ENCODE measurements at places on chromosomes 3 and 15.

DNA sequence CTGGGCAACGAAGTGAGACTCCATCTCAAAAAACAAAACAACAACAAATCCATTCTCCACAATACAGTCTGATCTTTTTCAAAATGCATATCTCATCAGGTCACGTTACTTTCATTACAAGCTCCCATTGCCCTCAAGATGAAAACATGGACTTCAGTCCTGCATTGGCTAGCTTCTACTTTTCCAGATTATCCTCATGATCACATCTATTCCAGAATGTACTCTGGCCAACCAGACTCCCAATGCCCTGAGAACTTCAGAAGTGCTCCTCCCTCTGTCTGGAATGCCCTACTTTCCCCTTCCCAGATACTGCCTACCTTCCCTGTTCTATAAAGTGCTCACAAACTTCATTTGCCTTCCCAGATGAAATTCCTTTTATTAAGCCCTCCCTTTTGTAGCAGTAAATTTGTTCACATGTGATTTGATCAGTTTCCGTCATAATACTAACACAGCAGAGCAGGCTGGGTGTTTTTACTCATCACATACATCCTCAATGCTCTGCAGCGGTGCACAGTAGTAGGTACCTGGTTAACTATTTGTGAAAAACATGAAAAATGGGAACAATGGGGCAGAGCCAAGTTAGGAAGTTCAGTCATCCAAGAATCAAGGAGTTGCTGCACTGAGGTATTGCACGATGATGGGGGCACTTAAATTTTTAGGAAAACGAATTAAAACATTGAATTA is 5.3 kb downstream of the RPL22L1 start:
- DNase-seq: no peak

DNA sequence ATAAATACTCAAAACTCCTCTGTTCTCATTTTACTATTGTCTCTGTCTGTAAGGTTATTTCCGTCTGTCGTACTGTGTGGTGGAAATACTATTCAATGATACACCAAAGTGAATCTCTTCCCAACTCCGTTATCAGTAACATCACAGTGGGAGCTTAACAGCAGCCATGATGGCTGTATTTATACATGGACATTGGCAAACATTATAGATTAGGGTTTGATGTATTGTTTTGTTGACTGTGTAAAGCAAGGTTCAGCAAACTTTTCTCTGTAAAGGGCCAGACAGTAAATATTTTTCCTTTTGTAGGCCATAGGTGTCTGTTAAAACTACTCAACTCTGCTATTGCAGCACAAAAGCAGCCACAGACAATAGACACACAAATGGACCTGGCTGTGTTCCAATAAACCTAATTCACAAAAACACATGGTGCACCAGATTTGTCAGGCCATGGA is 23.2 kb downstream of the LIPC start:
- no peak for DNase-seq

GRCh38 chr3:16707260-16707659 is 102.0 kb upstream of the DAZL start:
- no peak for DNase-seq

- DNase-seq: no peak
Observed at GRCh38 chr3:24639481-24640329, 145.1 kb upstream of the THRB start.

DNA sequence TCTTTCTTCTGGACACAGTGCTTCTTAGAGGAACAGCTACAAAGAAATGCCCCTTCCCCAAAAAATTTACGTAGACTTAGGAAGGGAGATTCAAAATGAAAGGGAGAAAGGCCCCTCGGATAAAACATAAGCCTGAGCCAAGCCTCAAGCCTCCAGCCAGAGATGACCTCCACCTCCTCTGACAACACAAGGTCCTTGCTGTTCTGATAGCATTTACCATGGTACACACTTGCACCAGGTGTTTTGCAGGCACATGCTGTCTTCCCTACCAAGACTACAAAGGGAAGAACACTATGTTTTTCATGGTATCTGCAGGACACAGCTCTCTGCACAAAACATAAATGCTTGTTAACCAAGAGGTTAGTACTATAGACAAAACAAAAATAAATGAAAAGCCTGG is 27.8 kb downstream of the RYK start:
- no peak for DNase-seq

DNA sequence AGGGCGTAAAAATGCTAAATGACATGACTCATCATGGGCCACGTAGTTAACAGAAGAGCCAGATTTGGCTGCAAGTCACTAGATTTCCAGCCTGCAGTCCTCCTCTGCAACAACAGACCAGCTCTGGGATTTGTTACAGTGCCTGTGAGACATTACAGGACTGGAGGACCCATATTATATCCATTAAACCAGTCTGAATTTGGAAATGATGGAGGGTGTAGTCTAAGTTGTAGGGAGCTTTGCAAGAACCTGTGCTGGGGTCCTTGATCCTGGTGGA is 10.8 kb downstream of the ZNF774 start:
- peak; percentile 8 for DNase-seq

DNA sequence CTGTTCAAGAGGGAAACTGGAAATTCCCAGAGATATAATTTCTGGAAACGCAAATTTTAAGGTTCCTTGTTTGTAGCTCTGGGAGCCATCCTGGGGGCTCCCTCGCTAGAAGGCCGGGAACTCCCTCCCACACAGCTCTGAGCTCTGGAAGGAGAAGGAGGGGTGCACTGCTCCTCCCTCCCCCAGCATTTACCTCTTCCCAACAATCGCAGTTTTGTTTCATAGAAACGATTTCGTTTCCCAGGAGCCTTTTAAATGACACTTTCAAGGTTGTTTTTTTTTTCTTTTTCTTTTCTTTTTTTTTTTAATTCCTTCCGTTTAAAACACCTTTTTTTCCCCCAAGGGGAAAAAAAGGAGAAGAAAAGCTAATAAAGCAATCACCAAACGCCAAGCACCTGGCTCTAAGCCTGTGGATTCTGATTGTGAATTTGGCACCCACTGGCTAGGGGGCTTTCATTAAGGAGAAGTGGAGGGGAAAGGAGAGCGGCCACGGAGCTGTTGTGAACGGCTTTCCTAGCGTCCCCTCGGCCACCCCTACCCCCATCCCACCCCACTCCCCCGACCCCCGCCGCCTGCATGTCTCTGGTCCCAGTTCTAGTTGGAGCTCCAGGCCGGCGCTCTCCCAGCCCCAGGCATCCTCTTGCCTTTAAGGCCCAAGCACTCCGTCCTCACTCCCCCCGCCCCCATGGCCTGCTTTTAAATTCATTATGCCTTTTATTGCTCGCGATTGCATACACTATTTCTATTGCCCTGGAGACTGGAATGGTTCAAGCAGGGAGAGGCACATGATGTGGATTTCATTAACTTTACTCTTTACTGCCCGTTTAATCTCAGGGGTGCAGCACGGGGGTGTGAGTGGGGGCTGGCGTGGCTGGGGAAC is 13.6 kb upstream of the CCDC33 start:
- no peak for DNase-seq

GRCh38 chr15:71789616-71790015 is 20.7 kb upstream of the NR2E3 start:
- no peak for DNase-seq

DNA sequence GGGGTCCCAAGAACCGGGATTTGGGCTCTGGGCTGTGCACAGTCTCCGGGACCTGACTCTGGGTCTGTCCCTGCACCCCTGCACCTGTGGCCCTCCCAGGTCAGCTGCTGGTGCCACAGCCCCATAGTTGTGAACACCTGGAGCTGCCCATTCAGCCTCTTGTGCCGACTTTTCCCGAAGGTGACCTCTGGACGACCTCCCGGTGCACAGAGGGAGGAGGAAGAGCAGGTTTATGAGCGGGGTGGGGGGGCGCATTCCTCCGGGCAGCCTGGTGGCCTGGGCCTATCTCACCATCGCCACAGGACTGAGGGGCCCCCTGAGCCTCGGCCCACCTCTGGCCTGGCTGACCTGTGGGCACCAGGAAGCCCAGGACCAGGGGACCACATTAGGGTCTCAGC is 45.3 kb downstream of the DNAJB8 start:
- DNase-seq: no peak

DNA sequence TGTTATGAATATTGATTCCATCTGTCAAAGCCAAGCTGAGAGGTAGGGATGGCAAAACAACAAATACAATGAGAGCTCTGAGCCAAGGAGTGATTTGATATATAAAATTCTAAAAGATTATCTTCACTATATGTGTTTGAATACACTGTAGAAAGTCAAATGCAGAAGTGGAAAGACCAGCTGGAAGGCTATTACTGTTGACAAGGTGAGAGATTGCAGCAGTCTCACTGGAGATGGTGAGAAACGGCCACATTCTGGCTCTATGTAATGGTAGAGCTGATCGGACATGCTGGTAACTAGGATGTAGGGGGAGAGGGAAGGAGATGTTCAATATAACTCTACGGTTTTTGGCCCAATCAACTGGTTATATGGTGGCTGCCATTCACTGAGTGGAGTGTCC is 434.2 kb upstream of the SUCLG2 start:
- DNase-seq: no peak

GRCh38 chr3:69983546-69984265 is 15.8 kb upstream of the SAMMSON start:
- DNase-seq: no peak

DNA sequence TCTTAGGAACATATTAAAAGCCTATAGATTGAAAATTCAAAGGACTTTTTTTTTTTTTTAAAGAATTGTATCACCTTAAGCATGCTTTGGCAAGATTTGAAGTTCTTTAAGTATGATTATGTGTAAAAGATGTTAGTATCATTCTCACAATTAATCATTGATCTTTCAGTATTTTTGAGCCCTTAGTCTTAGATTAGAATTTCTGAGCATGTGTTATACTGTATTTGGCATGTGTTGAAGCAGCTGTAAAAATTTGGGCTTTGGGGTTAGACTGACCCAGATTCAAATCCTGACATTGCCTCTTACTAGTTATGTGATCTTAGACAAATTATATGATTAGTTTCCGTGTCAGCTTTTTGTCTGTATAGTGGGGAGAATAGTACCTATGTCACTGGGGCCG is 6.3 kb downstream of the OXSR1 start:
- DNase-seq: no peak

DNA sequence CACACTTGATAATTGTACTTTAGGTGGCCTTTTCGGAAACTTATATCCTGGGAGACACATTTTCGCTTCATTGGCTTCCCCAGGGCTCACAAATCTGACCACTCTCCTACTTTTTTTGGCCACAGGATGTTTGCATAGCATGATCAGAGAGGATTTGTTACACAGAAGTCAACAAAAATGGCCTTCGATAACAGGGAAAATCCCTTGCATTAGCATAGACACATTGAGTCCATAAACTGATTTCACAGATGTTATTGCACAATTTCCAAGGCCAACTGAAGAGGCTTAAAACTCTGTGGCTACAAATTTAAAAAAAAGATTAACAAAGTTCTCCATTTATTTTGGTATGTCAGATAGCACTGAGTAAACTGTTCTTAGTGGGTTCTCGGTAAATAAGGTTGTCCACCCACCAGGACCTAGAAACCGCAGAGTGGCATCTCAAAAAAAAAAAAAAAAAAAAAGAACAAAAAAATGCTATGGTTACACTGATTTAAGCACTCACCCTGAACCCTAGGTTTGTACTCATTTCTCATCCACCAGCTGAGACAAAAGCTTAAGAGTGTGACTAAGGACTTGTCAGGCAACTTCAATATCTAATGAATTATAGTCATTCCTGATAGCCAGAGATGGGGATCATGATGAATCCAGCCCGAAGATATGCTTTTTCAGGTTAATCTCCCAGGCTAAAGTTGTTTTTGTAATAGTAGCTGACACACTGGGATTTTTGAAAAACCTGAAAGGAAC is 188.9 kb upstream of the SYNPR start:
- DNase-seq: no peak

DNA sequence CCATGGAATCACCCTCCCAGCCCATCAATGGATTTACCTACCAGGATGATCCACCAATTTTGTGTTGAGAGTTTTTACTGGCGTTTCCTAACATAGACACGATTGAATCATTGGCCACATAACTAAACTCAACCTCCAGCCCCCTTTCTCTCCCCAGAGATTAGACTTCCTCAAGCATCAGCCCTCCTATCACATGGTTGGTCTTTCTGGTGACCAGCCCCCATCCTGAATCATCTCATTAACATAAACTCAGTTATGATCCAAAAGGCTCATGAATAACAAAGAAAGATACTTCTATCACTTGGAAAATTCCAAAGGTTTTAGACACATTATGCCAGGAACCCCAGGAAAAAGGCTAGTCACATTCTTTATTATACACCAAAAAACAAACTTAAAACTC is 21.2 kb downstream of the PRKAR2A start:
- no peak for DNase-seq

DNA sequence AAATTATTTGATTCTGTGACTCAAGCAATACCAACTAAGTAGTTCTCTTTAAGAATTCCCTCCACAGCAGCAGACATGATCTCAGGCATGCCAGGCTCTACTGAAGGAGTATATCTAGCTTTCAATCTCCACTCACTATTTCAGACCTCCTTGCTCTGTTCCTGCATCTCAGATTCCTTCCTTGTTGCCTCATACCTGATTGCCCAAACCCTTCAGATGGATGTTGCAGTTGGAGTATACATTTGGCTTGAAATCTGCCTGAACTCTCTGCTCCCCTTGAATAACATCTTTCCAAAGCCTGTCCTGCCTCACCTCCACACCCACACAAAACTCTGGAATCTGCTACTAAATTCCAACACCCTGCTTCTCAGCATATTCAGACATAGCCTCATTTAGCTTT is 19.8 kb upstream of the TM4SF4 start:
- no peak for DNase-seq

- DNase-seq: no peak
Observed at GRCh38 chr3:74273091-74273490, 341.4 kb downstream of the CNTN3 start.

- no peak for DNase-seq
Observed at GRCh38 chr15:76401285-76401684, 64.7 kb downstream of the ISL2 start.

GRCh38 chr3:184769382-184770170 is 42.4 kb upstream of the VPS8 start:
- no peak for DNase-seq

DNA sequence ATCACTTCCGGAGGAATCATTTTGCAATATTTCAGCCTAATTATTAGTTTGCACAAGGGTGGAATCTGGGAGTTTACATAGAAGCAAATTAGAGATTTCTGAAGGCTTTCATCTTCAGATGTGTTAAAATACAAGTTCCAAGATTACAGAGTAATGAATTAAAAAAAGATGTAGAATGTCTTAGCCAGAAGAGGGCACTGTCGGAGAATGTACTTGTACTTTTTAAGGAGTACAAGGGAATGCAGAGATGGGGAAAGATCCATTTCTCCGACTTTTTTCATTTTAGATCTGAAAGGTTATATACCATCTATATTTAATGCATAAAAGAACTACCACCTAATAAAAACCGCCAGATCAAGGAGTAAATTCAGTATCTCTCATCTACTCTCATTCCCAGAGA is 43.1 kb upstream of the WDR5B start:
- no peak for DNase-seq

GRCh38 chr15:89814112-89814742 is 425 bp downstream of the ANPEP start:
- no peak for DNase-seq

DNA sequence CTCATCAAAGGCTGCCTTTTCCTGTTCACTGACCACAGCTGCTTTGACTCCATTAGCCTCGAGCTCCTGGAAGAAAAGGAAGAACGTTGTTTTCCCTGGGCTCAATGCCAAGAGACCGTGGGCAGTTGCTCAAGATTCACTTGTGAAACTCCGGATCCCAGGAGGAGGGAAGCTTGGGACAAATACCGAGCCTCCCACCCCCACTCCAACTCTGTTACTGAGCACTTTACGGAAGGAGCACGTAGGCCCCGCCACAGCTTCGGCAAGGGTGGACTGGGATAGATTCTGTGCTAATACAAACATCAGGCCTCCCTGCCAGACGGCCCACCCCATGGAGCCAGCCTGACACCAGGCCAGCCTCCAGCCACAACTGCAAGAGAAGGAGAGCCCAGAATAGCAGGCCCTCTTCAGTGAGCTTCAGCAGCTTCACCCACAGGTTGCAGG is 10.8 kb upstream of the FANCD2 start:
- peak; percentile 62 for DNase-seq

All from posterior cingulate gyrus (tissue), 11 donors.